ENCODE measurements at places on chromosomes 5 and 9.

DNA sequence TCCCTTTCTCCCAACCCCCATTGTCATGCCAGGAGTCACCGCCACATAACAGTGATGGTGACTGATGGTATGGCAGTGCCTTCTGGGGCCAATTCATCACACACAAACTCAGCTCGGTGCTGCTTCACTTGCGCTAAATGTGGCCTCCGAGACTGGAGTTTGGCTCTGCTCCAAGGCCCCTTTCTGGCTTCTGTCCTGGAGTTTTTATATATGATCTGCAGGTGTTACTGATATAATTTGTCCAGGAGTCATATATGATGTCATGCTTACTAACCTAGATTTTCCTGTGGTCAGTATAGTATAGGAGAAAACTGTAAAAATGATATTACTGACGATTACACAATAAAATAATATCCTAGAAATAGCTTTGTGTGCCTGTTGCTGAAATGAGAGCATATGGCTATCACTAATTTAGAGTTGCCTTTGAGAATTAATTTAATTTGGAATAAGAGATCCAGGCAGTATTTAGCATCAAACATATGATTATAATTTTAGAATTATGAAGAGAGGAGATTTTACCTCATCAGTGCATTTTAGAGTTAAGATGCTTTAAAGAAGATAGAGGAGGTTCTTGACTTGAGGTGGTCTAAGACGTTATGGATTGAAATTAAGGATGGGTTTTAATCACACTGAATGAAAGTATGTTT is 334.1 kb upstream of the CD180 start:
- DNase-seq: no peak

GRCh38 chr9:21919377-21920362 is 74.5 kb downstream of the CDKN2A start:
- no peak for DNase-seq

- no peak for DNase-seq
Observed at GRCh38 chr9:121952611-121953010, 140.5 kb downstream of the TTLL11 start.

DNA sequence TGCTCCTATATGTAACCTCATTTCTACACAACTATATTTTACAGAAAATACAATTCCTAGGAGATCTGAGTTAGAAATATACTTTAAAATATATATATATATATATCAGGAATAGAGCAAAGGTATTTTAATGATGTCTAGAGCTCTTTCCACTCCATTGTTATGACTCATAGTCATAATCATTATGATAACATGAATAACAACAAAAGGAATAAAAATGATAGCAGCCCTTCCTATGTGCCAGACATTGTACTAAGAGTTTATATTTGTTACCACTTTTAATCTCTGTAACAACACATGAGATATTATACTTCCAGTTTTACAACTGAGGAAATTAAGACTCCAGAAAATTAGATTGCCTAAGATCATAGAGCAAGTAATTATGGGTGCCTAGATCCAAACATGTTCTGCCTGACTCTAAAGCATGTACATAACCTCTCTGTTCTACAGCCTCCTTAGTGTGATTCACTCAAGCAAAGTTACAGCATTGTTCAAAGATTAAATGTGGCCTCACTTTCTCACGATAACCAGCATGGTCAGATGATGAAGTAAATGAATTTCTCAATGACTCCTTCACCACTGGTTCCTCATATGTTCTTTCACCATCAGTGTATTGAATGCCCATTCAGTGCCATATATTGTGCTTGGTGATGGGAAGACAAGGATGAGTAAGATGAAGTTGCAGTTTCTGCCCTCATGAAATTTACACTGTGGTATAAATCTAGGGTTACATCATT is 452.1 kb downstream of the EFNA5 start:
- DNase-seq: no peak

GRCh38 chr5:41432481-41433253 is 77.7 kb downstream of the PLCXD3 start:
- DNase-seq: no peak

DNA sequence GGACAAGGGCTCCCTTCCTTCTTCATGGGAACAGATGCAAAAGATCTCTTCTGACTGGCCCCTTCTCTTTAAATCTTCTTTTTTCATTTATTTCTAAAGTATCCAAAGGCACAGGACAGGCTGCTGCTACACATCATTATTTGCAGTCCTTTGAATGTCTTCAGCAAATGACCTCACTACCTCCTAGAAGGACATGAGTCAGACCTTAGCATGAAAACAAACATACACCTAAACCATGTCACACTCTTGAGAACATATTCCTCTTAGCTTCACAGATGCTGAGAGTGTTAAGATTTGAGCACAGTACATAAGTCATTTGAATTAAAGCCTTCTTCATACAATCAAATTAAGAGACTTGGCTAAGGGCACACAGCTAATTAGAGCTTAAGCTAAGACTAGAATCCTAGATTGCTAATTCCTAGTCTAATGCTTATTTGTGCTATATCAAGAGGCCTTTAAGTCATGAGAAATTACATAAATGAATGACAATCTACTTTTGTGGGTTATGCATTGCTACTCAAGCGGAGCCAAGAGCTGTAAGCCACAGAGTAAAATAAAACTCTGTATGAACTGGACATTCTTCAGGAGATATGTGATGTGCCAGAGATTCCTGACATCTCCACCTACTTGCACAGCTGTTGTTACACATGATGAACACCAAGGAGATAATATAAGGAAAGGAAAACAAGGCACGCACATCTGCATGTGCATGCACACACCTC is 109.1 kb upstream of the PTGER4 start:
- DNase-seq: no peak

GRCh38 chr5:168291342-168291963 is at the start of gene WWC1:
WWC1 (plus strand) TSS chr5:168291645; CDS start chr5:168292153, 508 bp downstream.
- DNase-seq: peak; percentile 15

GRCh38 chr9:105258225-105258737 is 13.8 kb downstream of the SLC44A1 start:
- DNase-seq: no peak

DNA sequence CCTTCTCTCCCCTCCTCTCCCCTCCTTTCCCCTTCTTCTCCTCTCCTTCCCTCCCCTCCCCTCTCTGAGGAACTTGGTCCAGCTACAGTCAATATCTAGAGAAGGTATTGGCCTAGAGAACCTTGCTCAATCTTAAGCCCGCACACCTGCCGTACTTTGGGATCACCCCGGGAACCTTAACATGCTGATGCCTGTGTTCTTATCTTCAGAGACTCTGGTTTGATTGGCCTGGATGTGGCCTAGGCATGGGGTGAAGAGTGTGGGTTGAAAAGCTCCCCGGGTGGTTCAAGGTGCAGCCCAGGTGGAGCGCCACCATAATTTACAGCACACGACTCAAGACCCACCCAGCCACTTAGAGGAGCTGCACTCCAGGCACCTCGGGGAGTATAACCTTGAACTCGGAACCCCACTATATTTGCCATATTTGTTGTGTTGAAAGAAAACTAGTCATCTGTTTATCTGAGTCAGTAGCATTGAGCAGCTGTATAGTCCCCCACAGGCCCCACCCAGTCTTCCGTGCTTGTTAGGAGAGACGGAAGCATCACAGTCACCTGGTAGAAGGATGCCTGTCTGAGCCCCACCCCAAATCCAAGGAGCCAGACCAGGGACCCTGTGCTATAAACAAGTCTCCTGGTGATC is 14.4 kb upstream of the PHF19 start:
- DNase-seq: no peak

DNA sequence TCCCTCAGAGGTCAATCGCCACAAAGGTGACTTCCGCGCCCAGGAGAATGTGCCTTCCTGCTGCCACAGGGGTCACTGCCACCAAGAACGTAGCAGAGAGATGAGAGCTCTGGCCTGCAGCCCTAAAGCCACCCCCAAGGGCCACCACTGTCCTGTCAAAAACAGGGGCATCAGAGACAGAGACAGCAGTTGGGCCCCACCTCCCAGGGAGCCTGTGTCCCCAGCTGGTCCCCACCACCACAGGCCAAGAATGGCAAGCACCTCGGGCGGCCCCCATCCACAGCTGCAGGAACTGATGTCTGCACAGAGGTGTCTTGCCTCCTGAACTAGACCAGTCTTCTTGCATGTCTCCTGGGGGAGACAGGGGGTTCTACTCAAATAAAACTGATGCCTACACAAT is 5.8 kb downstream of the SPATA31E1 start:
- DNase-seq: no peak

DNA sequence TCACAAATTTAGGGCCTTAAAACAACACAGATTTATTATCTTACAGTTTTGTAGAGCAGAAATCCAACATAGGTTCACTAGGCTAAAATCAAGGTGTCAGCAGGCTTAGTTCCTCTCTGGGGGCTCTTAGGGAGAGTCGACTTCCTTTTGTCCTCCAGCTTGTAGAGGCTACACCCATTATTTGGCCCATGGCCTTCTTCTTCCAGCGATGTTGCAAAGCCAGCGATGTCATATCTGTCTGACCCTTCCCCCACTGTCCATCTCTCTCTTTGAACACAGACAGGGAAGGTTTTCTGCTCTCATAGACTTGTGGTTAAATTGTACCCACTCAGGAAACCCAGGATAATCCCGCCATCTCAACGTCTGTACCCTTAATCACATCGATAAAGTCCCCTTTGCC is 60.3 kb upstream of the SHB start:
- no peak for DNase-seq

GRCh38 chr9:128728298-128728697 is 4.4 kb upstream of the ZDHHC12 start:
- no peak for DNase-seq

DNA sequence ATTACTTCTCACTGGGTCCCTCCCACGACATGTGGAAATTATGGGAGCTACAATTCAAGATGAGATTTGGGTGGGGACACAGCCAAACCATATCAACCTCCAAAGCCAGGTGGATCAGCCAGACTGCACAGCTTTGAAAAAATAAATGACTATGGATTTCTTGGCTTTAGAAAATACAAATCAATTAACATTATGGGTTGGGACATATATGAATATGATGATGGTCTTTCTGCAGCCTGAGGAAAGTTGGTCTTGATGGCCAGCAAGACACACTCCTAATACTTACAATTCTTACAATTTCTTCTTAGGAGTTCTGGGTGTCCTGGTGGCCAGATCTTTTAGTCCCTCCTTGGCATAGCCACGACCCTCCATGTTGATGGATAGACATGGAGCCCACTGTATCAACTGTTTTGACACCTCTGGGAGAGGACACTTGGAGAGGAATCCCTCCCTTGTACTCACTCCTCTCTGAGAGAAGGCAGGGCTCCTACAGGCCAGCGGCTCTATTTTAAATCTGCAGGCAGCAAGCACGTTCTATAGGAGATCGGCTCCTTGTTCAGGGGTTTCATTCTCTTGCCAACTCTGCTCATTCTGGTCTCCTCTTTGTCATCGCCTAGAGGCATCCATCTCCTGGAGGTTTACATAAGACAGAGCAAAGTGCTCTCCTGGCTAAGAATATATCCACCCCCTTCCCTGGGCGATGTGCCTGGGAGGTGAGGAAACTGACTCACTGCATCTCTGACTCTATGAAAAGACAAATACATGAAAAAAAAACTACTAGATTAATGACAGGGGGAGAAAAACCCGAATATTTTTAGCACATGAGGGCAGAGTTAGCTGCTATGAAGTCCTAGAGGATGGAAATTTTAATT is 145.9 kb downstream of the CARTPT start:
- DNase-seq: no peak

DNA sequence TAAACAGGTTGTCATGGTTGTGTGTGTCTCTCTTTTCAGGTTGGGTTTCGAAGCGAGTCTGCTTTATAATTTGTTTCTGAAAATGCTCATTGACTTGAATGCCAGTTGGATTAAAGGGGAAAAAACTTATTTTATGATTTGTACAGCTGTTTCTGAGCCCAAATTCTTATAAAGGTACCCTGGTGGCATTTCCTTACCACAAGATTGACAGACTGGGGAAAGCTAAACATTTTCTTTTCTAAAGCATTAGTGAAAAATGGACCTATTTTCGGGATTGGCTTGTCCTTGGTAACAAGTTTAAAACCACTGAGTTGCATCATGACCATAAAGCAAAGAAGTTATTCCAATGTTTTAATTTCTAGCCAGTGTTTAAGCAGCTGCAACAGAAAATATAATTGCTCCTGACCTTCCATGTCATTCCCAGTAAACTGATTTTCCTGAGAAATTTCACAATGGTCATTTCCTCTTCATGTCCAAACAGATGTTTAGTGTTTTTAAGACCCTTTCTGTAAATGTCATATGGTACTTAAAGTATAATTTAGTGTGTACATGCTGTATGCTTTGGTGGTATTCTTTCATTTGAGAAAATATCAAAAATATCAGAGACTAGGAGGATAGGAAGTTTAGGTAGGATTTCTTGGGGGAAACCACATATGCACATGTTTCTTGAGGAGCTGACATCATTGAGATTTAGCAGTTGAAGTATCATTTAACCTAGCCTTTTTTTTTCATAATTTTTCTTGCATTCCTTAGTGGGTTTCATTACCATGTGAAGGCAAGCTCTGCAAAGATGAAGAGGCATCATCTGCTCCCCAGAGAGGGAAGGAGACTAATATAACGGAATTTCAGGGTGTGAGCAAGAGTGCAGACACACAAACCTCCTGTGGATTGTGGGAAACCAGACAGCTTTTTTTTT is 667.1 kb upstream of the RGMB start:
- no peak for DNase-seq

- DNase-seq: no peak
Observed at GRCh38 chr9:30039712-30040111, 2344.7 kb upstream of the ACO1 start.

DNA sequence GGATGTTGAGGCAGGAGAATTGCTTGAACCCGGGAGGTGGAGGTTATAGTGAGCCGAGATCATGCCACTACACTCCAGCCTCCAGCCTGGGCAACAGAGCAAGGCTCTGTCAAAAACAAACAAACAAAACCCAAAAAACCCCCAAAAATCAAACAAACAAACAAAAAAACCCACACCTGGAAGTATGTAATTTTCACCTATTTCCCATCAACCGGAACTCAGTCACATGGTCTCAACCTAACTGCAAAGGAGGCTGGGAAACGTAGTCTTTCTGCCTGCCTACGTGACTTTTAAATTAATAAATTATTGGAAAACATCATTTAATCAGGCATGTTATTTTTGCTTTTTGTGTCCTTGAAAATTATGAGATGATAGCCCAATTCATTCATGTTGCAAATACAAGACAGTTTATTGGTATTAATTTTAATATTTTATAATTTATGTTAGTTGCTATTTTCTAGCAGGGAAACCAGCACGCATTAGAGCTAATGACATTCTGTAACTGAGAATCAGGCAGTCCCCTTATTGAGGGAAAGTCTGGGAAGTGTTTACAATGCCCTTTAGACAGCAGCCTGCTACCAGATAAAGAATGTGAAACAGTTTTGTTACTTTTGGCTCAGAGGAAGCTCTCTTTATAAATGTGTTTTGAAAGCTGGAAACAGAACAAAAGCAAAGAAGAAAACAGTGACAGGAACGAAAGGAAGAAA is 110.3 kb downstream of the NXNL2 start:
- no peak for DNase-seq

- DNase-seq: no peak
Observed at GRCh38 chr9:37293664-37294524, 128.6 kb upstream of the GRHPR start.

GRCh38 chr5:82698026-82698425 is 379.2 kb downstream of the TMEM167A start:
- no peak for DNase-seq

Measured in stimulated activated CD4-positive, alpha-beta T cell treated with anti-CD3 and anti-CD28 coated beads, Interleukin-15, amount 100 ng/mL, for 1 hour (primary cell).